ENCODE measurements at places on chromosomes 3 and 15.

DNA sequence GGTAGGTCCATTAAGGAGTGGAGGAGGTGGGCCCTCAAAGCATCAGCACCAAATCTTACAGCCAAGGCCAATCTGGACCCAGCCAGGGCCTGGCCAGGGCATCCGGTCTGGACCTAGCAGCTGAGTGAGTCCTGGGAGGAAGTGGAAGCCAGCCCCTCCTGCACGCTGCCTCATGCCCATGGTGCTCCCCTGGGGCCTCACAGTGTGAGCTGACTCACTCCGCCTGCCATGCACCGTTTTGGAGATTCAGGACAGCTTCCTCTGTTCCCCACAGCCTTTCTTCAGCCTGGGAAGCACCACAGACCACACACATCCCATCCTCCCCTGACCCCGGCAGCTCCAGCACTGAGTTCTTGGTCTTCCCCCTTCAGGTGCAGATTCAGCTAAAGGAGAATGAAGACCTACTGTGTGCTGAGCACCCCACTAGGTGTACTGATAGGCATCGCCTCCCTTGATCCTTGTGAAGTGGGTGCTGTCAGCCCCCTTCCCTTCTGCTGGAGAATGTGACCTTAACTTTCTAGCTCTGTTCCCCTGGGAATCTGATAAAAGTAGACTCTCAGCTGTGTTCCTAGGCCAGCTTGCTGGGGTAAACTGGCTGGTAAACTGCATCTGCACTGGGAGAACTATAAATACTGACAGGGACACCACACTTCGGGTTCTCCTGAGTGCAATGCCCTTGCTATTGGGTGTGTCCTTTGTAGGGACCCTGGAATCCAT, 36.8 kb upstream of the SEC13 start:
- DNase-seq = peak; percentile 95

- no peak for DNase-seq
Observed at GRCh38 chr3:51374456-51374855, 10.6 kb upstream of the MANF start.

- no peak for DNase-seq
Observed at GRCh38 chr3:194395212-194395611, 3.9 kb downstream of the GP5 start.

GRCh38 chr3:3619815-3620214, 179.4 kb upstream of the LRRN1 start:
- no peak for DNase-seq

DNA sequence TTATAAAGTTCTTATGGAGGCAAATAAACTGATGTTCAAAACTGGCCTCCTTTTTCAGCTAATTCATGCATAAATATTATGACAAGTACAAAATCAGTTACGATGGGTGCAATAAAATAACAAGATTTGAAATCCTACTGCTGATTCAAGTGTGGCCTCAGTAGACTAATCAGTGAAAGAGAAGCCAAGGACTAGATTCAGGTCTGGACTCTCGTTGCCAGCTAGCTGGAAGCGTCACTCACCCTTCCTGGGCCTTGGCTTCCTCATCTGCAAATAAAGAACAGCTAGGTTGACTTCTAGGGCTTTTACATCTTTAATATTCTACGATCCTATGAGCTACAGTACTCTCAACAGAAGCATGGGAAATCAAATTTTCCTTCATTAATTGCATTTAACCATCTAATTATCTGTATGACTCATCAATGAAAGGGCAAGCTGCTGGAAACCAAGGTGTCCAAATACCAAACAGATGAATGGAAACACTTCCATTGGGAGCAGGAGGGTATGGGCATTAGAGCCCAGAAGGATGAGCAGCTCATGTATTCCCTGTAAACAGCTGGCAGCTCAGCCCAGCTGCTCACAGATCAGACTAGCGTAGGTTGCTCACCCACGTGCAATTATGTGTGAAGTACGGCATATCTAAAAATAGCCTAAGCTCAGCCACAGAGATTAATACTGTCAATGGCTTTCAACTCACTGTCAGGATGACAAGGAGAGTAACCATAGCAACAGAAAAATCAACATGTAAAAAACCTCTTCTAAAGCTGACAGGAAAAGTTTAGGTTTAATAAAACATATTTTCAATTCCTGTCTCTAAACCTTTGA, 294.8 kb downstream of the PLCL2 start:
- DNase-seq = no peak

Data from A172 (cell line).